ENCODE measurements at places on chromosomes 4 and X.

GRCh38 chr4:124757126-124757525 is 44.6 kb upstream of the ANKRD50 start:
- no peak for DNase-seq
- no peaks in the 10 kb centered on the region for H3K4me1 ChIP-seq
- H3K4me3 ChIP-seq: no peak overlapping the region
- H3K27me3 ChIP-seq: no peaks in the 10 kb centered on the region
- H3K36me3 ChIP-seq: no peaks in the 10 kb centered on the region

GRCh38 chr4:1597021-1597931 is 86.8 kb downstream of the FAM53A start:
- H3K4me3 ChIP-seq: no peak overlapping the region
- H3K36me3 ChIP-seq: no peaks in the 10 kb centered on the region
- no peak overlapping the region for H3K27ac ChIP-seq
- no peak for DNase-seq
- H3K4me1 ChIP-seq: 0 out of 2 replicates have a peak, but pooled peaks cover 2% of the 10 kb centered on the region

DNA sequence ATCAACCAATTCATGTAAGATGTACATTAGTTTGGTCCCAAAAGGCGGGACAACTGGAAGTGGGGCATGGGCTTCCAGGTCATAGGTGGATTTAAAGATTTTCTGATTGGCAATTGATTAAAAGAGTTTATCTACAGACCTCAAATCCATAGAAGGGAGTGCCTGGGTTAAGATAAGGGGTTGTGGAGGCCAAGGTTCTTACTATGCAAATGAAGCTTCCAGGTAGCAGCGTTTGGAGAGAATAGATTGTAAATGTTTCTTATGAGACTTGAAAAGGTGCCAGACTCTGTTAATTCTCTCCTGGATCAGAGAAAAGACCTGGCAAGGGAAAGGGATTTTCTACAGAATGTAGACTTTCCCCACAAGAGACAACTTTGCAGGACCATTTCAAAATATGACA is 2.4 kb downstream of the MGST2 start:
- H3K4me1 ChIP-seq: no peaks in the 10 kb centered on the region
- no peak overlapping the region for H3K4me3 ChIP-seq
- no peak overlapping the region for H3K27ac ChIP-seq
- DNase-seq: no peak
- no peaks in the 10 kb centered on the region for H3K36me3 ChIP-seq

DNA sequence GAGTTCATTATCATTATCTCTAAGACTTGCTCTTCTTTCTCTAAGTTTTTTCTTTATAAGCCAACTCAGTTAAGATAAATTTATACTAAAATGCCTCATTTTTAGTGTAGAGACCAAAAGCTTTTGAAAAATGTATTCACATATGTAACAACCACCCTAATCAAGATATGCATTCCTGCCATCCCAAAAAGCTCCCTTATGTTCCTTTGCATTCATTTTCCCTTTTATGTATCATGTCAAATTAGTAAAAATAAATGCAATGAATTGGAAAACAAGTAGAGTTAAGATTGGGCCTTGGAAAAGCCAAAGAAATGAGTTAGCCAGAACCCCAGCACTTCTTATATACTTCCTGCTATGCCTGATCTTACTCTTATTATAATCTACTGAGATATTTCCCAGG is 62.2 kb downstream of the NPY2R start:
- DNase-seq: no peak
- H3K27me3 ChIP-seq: no peaks in the 10 kb centered on the region
- no peak overlapping the region for H3K4me3 ChIP-seq
- no peaks in the 10 kb centered on the region for H3K36me3 ChIP-seq
- no peaks in the 10 kb centered on the region for H3K4me1 ChIP-seq
- no peak overlapping the region for H3K27ac ChIP-seq

DNA sequence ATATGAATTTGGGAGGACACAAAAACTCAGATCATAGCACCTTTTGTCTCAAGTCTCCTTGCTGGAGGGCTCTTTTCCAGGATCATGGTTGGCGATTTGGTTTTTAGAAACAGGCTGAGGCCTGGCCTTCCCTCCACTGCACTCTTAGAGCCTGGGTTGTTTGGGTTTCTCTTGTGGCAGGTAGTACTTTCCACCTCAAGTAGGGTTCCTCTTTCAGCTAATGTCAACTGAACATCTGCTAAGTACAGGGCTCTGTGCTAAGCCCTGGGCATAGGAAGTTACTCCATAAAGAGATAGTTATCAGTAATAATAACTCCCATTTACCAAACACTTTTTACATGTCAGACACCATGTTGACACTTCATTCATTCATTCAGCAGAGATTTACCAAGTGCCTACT is 28.2 kb upstream of the APLN start:
- H3K4me3 ChIP-seq: no peak overlapping the region
- peaks cover 2% of the 10 kb centered on the region for H3K4me1 ChIP-seq
- no peaks in the 10 kb centered on the region for H3K36me3 ChIP-seq
- no peak for DNase-seq

GRCh38 chr4:7924570-7924969 is 15.1 kb downstream of the AFAP1 start:
- H3K36me3 ChIP-seq: no peaks in the 10 kb centered on the region
- DNase-seq: no peak
- H3K27me3 ChIP-seq: no peaks in the 10 kb centered on the region
- H3K27ac ChIP-seq: no peak overlapping the region
- H3K4me3 ChIP-seq: no peak overlapping the region

GRCh38 chr4:95186666-95187065 is 362.1 kb downstream of the UNC5C start:
- H3K4me1 ChIP-seq: no peaks in the 10 kb centered on the region
- no peaks in the 10 kb centered on the region for H3K27me3 ChIP-seq
- H3K4me3 ChIP-seq: no peak overlapping the region

DNA sequence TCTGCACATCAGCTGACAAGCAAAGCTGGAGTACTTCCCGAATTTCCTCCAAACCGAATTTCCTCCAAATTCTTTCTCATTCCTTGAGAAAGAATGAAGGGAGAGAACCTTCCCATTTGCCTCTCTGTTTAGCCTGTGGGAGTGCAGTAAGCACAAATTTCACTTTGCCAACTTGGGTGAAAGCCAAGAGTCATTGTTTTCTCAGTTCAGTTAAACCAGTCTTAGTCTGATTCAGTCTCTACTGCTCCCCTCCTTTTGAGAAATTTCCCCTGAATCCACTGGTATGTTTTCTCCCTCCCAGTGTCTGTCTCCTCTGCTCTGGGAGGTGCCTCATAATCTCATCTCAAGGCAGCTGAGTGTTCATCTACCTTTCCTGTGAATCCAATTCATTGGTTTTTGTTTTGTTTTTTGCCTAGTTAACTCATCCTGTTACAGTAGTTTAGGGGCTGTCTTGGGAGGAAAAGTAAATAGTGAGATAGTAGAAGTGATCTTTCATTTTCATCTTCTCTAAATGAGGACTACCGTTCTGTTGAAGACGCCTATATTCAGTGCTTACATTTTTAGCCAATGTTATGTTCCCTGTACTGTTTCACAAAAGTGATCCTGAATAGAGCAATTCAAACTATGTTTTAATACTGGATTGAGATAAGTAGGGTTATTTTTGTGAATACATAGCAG is 49.0 kb downstream of the SYTL5 start:
- no peak for DNase-seq
- H3K36me3 ChIP-seq: no peaks in the 10 kb centered on the region
- H3K4me1 ChIP-seq: no peaks in the 10 kb centered on the region

GRCh38 chr4:108168671-108169523 is at the start of gene LEF1:
TSS of gene LEF1 (minus strand) at chr4:108168932. CDS start at chr4:108167767, 1,165 bp downstream.
- no peak within 1 kb of the TSS for H3K27ac ChIP-seq
- peaks cover 2% of the 10 kb centered on the region for H3K4me1 ChIP-seq
- H3K4me3 ChIP-seq: peak within 1 kb of the TSS; percentile 45
- no peaks in the 10 kb centered on the region for H3K36me3 ChIP-seq

GRCh38 chrX:35682476-35682875 is 115.7 kb upstream of the MAGEB16 start:
- no peak overlapping the region for H3K4me3 ChIP-seq
- no peak for DNase-seq
- no peaks in the 10 kb centered on the region for H3K27me3 ChIP-seq
- no peaks in the 10 kb centered on the region for H3K36me3 ChIP-seq

DNA sequence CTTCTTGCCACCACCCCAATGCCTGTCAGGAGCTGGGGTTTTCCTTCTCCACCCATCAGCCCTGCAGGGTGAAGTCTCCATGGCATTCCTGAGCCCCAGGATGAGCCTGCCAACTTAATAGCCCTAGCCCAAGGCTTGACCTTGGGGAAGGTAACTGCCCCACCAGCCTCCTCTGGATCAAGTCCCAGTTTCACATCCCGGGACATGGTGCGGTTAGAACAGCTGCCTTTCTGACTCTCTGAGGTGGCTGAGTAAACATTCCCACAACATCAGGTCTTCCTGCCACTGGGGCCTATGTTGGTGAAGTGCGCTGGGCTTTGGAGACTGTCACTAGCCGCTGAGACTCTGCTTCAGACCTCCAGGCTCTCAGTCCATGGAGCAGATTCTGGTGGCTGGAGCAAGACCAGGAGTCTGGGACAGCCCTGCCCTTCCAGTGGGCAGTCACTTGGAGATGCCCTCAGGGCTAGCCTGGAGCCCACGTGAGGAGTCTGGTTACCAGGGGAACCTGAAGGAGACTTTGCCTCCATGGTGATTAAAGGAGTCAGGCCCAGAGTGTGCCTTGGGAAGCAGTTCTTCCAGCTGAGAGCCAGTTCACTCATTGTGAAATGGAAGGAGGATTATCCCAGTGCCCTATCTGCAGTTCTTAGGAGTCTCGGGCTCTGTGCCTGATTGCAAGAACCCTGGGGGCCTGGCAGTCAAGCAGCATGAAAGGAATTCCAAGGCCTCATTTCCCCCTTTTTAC is 56.8 kb downstream of the SMIM20 start:
- no peaks in the 10 kb centered on the region for H3K27me3 ChIP-seq
- H3K36me3 ChIP-seq: no peaks in the 10 kb centered on the region
- no peak overlapping the region for H3K4me3 ChIP-seq
- no peak overlapping the region for H3K27ac ChIP-seq

DNA sequence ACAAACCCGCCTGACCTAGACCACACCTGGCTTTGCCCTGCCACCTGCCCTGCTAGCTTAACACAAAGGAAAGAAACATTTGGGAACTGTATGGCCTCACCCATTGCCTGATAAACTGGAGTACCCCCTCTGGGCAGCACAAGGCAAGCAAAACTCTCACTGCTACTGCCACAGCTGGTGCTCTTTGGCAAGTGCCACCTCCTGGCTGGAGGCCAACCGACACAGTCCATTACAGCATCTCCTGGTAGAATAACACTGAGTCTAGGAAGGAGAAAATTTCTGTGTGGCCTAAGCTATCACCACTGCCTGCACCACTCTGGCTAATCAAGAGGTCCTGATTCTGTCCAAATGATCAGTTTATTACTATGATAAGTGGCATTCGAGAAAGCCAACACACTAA is 18.9 kb upstream of the SPANXN3 start:
- no peaks in the 10 kb centered on the region for H3K27me3 ChIP-seq
- DNase-seq: no peak
- H3K36me3 ChIP-seq: no peaks in the 10 kb centered on the region
- no peaks in the 10 kb centered on the region for H3K4me1 ChIP-seq
- H3K27ac ChIP-seq: no peak overlapping the region

DNA sequence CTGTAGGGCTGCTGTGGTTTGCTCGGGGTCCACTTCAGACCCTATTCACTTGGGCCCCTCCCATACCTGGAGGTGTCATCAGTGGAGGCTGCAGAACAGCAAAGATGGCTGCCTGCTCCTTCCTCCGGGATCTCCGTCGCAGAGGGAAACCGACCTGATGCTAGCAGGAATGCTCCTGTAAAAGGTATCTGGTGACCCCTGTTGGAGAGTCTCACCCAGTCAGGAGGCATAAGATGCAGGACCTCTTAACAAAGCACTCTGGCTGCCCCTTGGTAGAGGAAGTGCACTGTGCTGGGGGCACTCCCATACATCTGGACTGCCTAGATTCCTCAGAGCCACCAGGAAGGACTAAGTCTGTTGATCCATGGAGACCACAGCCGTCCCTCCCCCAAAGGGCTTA is 296.9 kb downstream of the GRID2 start:
- H3K4me3 ChIP-seq: no peak overlapping the region
- H3K27me3 ChIP-seq: no peaks in the 10 kb centered on the region
- no peaks in the 10 kb centered on the region for H3K4me1 ChIP-seq
- peaks cover 5% of the 10 kb centered on the region for H3K36me3 ChIP-seq

DNA sequence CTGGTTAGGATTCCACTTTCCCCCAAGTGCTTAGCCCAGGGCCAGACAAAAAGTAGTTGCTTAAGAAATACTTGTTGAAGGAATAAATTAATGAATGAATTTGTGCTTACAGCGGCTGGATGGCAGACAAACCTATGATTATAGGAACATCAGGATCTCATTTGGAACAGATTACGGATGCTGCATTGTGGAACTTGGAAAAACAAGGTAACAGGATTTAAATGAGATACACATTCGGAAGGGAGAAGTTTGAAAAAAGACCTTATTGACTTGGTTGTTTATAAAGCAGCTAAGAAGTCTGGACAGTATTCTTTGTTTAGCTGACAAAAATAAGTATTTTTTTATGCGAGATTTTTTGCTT is 572 bp downstream of the EXOSC9 start:
- DNase-seq: no peak
- no peaks in the 10 kb centered on the region for H3K27me3 ChIP-seq
- H3K4me3 ChIP-seq: peak overlapping the region; percentile 100
- H3K4me1 ChIP-seq: no peaks in the 10 kb centered on the region

- DNase-seq: no peak
- H3K27me3 ChIP-seq: no peaks in the 10 kb centered on the region
- no peak overlapping the region for H3K27ac ChIP-seq
- no peak overlapping the region for H3K4me3 ChIP-seq
- no peaks in the 10 kb centered on the region for H3K4me1 ChIP-seq
Observed at GRCh38 chr4:83828601-83829000, 292.7 kb downstream of the GPAT3 start.

DNA sequence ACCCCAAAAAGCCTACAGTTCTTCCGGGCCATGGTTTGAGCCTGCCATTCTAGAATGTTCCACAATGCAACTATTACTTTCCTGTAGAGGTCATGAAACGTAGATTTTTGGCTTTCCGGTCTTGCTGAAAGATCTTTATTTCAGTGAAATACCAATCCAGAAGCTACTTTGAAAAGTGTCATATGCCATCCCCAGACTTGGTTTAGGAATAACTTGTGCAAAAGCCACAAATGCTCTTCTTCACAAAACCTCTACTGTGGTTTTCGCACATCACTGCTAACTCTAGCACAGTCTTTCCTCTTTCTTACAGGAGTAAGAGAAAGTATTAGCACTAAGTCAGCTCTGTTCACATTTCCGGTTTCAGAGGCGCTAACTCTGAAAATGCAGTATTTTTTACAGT is 12.7 kb upstream of the CD40LG start:
- DNase-seq: no peak
- no peaks in the 10 kb centered on the region for H3K4me1 ChIP-seq
- no peaks in the 10 kb centered on the region for H3K27me3 ChIP-seq
- no peak overlapping the region for H3K4me3 ChIP-seq

GRCh38 chr4:48445704-48446103 is 37.4 kb upstream of the SLC10A4 start:
- H3K4me3 ChIP-seq: no peak overlapping the region
- no peaks in the 10 kb centered on the region for H3K4me1 ChIP-seq
- no peaks in the 10 kb centered on the region for H3K36me3 ChIP-seq
- DNase-seq: no peak
- H3K27me3 ChIP-seq: no peaks in the 10 kb centered on the region

GRCh38 chr4:147813109-147813773 is 81.4 kb downstream of the ARHGAP10 start:
- DNase-seq: no peak
- no peak overlapping the region for H3K4me3 ChIP-seq
- no peak overlapping the region for H3K27ac ChIP-seq
- no peaks in the 10 kb centered on the region for H3K27me3 ChIP-seq
- no peaks in the 10 kb centered on the region for H3K36me3 ChIP-seq

GRCh38 chr4:41287005-41287404 is 30.3 kb downstream of the UCHL1 start:
- H3K27me3 ChIP-seq: no peaks in the 10 kb centered on the region
- no peaks in the 10 kb centered on the region for H3K4me1 ChIP-seq
- DNase-seq: no peak
- H3K27ac ChIP-seq: no peak overlapping the region
- no peak overlapping the region for H3K4me3 ChIP-seq
